ENCODE measurements at places on chromosomes 16 and 17.
A peak's percentile ranks its signal among the peaks of the same experiment; 100 is the strongest.

- DNase-seq, result no peak
These were observed 74.5 kb upstream of the MYOCD start for GRCh38 chr17:12591021-12591735.

DNA sequence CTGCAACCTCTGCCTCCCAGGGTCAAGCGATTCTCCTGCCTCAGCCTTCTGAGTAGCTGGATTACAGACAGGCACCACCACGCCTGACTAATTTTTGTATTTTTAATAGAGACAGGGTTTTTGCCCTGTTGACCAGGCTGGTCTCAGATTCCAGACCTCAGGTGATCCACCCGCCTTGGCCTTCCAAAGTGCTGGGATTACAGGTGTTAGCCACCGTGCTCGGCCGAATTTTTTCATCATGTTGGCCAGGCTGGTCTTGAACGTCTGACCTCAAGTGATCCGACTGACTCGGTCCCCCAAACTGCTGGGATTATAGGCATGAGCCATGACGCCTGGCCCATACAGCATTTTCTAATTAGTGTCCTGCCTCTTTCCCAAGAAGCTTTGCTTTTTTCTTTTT lies 52.7 kb upstream of the ADORA2B start:
- DNase-seq, result no peak

DNA sequence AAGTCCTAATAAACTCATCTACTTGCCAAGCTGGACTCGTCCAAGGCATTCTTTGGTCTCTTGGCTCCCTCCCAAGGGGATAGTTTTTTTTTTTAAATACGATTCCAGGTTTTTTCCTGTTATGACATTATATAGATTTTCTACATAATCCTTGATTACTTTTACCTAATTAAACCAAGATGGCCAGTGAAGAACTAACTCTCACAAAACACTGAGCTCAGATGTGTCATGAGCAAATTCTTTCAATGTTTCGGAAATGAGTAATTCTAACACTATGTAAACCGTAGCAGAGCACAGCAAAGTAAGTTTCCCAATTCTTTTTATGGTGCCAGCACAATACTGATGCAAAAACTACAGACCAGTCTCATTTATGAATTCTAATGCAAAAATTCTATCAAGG lies 1.8 kb downstream of the ZNF23 start:
- DNase-seq, result peak; percentile 47

DNA sequence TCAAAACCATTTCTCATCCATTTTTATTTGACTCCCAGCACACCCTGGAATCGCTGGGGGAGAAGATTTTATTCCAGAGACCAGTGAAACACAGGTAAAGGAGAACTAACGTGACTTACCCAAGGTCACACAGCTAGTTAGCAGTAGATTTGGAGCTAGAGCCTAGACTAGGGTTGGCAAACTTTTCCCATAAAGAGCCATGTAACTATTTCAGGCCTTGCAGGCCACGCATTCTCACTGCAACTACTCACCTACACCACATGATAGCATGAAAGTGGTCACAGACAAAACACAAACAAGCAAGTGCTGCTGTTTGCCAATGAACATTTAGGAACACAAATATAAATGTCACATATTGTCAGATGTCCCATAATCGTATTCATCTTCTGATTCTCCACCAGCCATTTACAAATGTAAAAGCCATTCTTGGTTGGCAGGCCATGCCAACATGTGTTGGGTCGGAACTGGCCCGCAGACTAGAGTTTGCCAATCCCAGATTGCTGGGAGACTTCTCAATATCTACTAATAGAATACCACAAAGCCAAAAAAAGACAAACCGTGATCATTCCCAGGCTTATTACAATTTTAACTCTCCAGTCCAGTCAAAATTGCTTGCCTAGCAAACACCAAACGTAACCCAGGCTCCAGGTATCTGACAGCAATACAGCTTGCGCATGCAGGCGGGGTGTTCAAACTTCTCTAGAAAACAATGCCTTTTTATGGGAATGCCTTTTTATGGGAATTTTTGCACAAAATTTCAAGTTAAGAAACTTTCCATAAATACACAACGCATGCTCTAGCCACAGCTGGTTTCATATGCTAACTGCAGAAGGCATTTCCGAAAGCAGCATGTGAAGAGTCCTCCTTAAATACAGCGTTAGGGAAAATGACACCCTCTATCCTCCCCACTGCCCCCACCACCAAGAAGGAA lies 20.9 kb downstream of the ZFHX3 start:
- DNase-seq, result no peak

DNA sequence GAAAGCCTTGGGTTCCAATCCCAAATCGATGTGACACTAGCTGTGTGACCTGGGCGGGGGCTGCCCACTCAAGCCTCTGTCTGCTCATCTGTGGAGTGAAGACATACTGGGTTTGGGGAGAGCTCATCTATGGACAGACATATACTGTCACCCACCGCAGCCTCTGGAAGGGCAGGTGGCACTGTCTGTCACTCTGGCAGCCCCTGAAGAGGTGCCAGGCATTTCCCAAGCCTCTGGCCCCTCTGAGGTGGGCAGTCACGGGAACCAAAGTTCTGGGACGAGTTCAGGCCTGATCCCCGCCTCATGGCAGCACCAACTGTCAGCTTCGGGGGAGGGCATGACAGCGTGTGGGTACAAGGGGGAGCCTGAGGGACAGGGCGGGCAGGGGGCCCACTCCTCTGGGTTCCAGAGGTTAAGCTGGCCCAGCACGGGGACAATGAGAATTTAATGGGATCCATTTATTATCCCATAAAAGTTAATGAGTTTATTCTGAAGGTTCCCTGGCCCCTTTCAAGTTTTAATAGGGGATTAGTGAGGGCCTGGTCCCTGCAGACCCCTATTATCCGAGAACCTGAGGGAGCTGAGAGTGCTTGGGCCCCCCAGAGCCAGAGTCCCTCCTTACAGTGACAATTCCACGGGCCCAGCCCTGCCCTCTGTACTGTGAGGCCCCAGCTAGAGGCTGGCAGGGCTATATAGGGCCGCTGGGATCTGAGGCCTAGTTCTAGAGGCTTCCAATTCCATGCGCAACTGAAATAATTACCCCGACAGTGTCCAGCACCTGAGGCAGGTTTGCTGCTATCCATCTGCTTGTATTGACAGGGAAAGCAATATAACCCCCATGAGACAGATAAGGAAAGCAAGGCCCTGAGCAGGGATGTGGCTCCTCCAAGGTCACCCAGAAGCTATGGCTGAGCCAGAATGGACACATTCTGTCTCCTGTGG lies 18.8 kb downstream of the SEZ6 start:
- no peak for DNase-seq

- no peak for DNase-seq
These were observed 1714.6 kb downstream of the TP53TG3F start for GRCh38 chr16:35174016-35174415.

DNA sequence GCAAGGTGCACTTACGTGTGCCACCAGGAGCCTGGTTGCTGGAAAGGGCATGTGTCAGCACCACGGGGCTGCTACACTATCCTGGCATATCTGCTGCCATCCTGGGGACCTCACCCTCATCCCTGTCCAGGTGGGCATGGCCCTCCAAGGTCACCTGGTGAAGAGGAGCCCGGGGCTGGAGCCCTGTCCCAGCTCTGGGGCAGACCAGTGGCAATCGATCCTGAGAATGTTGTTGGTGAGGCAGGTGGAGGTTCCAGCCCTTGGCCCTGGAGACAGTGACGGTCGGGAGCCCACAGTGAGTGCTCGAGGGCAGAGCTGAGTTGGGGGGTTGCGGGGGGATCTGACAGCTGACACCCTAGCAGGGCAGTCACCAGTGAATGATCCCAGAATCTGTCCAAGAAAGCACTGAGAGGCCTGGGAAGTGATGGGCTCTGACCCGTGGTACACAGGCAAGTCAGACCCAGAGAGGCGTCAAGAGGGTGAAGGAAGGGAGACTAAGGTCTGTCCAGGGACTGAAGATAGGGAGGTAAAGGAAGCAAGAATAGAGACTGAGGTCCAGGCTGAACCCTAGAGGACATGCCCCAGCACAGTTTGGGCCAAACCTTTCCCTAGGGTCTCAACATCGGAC lies 17.6 kb downstream of the POLR3K start:
- no peak for DNase-seq

GRCh38 chr17:28482551-28483199 lies 9.2 kb downstream of the SLC13A2 start:
- DNase-seq, result peak; percentile 11

DNA sequence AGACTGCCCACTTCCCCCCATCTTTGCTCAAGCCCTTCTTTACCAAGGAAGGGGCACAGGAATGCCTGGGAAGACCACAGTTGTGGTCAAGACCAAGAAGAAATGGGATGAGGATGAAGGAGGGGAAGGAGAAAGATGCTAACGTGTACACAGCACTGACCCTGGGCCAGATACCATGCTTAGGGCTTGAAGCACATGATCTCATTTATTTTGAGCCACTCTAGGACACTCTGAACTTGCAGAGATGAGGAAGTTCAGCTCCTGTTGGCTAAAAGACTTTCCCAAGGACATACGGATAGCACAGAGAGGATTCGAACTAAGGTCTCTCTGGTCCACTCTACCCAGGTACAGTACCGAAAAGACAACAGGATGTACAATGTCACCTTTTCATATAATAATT lies 42.6 kb downstream of the PIK3R5 start:
- no peak for DNase-seq

DNA sequence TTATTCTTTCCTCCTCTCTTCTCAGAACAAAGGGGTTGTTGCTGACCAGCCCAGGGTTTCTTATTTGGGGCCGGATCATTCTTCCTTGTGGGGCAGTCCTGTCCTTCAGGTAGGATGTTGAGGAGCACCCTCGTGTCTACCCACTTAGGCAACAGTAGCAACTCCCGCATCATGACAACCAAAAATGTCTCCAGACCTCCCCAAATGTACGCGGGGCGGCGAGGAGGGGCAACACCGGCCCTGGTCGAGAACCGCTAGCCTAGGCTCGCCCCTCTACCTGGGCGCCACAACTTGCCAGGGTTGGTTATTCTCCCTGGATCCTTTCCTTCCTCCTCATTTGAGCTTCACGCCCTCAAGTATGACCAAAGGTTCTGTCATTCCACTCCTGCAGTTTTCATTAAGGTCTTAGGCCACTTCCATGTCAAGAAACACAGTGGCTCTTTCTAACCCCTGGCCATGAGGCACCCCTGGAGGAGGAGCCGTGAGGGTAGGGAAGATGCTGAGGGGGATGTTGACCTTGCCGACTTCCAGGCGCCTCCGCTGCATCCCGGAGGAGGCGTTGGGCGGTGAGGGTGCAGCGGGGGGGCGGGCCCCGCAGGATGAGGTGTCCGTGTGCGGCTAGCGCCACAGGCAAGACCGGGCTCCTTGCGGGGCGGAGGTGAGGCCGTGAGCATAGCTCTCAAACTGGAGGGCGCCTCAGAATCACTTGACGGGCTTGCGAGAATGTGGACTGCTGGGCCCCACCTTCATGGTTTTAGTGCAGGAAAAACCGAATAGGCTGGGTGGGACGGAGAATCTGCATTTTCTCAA lies 712 bp upstream of the SPECC1 start:
- no peak for DNase-seq

- DNase-seq, result no peak
These were observed 23.4 kb downstream of the PIK3R5 start for GRCh38 chr17:8941980-8942622.

- DNase-seq, result no peak
These were observed 103.3 kb downstream of the METRNL start for GRCh38 chr17:83182620-83183101.

DNA sequence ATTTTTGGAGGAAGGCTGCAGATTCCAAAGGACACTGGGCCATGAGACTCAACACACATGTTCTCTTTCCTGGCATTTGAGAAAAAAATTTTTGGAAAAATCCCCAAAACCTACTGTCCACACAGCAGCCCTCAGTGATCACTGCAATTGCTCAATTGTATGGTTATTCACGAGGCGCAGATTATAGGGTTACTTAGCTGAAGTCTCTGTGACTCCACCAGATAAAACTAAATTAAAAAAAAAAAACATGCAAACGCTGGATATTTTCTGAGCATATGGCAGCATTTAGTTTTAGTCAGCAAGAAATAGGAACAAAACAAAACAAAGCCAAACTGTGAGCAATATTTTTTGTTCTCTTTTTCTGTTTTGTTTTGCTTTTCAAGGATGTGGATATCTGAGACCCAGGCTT lies 83.8 kb upstream of the FAM20A start:
- DNase-seq, result no peak

- no peak for DNase-seq
These were observed at the start of gene TMEM98 for GRCh38 chr17:32927724-32928585. Gene TMEM98, plus strand, starts transcription at chr17:32928153. Its CDS starts 3,376 bp downstream, at chr17:32931529.

GRCh38 chr16:68351991-68352431 lies 41.2 kb downstream of the PRMT7 start:
- DNase-seq, result no peak

DNA sequence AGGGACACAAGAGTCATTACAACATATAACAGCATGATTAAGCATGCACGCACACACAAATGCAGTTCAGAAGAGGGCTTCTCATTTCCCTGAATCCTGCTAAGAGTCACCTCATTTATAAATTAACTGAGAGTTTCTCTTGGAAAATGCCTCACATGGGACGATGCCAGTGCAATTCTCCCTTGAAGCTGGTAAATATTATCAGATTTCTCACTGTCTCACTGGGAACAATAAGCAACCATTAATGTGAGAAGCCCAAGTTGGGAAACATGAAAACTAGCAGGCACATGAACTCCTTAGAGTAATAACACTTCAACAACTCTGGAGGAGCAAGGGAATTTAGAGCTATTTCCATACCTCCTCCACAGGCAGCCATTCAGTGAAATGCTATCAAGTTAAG lies 26.4 kb downstream of the SETD6 start:
- DNase-seq, result no peak

- DNase-seq, result no peak
These were observed 33.0 kb upstream of the SEC14L1 start for GRCh38 chr17:77107506-77108433.

DNA sequence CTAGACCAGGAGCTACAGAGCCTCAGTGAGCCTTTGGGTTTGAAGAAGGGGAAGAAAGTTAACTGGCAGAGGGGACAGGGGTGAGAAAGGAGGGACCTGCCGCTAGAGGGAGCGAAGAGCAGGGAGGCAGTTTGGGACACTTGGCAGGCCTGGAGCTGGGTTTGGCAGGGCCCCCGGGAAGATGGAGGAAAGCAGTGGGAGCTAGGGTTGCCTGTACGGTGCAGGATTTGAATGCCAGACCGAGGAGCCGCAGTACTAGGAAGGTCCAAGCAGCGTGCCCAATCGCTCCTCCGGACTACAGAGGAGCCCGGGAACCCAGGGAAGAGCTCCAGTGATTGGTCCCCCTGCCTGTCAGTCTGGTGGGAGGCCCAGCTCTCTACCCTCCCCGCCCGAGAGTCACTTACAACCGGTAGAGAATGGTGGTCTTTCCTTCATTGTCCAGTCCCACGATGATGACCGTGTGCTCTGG lies 1.3 kb downstream of the ARL5C start:
- peak; percentile 80 for DNase-seq

GRCh38 chr16:23556881-23557778 lies at the start of the genes EARS2 and UBFD1:
Gene EARS2, minus strand, starts transcription at chr16:23557350. Its CDS starts 7 bp downstream, at chr16:23557343.
Gene UBFD1, plus strand, starts transcription at chr16:23557727. Its CDS starts 16 bp downstream, at chr16:23557743.
- peak; percentile 98 for DNase-seq

GRCh38 chr17:22506861-22507260 lies 814.5 kb downstream of the KCNJ18 start:
- no peak for DNase-seq
